Osteocyte (in vitro differentiated cells): ENCODE measurements at places on chromosomes 11 and 22. TPM values are rescaled to one million over a fixed set of nuclear protein-coding genes. Genes with fewer than 3 reads are reported as not detected.

Gene TTC38
- 26.2 and 28.1 TPM in 2 replicates for total RNA-seq

Gene TBCEL
- total RNA-seq = 40.4 and 43.4 TPM in 2 replicates

DNA sequence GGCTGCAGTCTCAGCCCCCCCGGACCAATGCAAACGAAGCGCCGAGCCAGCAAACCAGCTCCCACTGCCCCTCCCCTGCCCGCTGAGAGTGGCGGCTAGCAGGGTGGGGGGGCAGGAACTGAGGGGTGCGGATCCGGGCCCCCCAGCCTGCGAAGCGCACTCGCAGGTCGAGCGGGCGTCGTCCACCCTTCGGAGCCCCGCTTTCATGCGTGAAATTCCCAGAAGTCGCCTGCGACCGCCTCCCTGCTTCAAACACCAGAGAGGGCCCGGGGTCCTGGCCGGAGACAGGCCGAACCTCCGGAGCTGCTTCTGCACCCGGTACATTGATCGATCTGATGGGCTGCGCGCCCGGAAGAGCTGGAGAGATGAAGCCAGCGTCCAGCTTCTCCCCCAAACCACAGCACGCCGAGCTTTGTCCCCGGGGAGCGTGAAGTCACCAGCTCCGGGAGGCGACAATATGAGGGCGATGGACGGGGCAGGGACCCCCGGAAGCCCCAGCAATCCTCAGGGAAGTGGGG lies 646 bp upstream of the PATZ1 start:
- H3K27ac ChIP-seq = peak overlapping the region; percentile 89
- H3K36me3 ChIP-seq = peaks cover 2% of the 10 kb centered on the region
- H3K27me3 ChIP-seq = no peaks in the 10 kb centered on the region
- peak overlapping the region; percentile 82 for H3K4me3 ChIP-seq
- no peak for DNase-seq

GRCh38 chr11:63761188-63761587 lies 7.4 kb downstream of the ZFTA start:
- H3K27me3 ChIP-seq = no peaks in the 10 kb centered on the region
- DNase-seq = no peak
- H3K36me3 ChIP-seq = peaks cover 16% of the 10 kb centered on the region
- H3K27ac ChIP-seq = peak overlapping the region; percentile 23
- peaks cover 21% of the 10 kb centered on the region for H3K4me1 ChIP-seq

GRCh38 chr11:118530683-118531596 lies at the start of gene TMEM25:
Gene TMEM25, plus strand, starts transcription at chr11:118531192. Its CDS starts 610 bp downstream, at chr11:118531802.
- peak; percentile 87 for DNase-seq
- H3K27ac ChIP-seq = peak within 1 kb of the TSS; percentile 60
- peak within 1 kb of the TSS; percentile 90 for H3K4me3 ChIP-seq
- peaks cover 22% of the 10 kb centered on the region for H3K4me1 ChIP-seq

DNA sequence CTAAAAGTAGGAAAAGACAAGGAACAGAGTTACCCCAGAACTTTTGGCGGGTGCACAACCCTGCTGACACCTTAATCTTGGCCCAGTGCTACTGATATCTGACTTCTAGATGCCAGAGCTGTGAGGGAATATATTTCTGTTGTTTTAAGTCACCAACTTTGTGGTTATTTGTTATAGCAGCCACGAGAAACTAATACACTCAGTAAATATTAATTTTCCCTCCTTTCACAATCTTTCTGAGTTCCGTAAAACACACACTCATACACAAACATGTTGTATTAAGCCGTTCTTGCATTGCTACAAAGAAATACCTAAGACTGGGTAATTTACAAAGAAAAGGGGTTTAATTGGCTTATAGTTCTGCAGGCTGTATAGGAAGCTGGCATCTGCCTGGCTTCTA lies 16.1 kb upstream of the ZDHHC13 start:
- H3K27ac ChIP-seq = no peak overlapping the region
- no peaks in the 10 kb centered on the region for H3K36me3 ChIP-seq
- peaks cover 63% of the 10 kb centered on the region for H3K27me3 ChIP-seq
- no peak for DNase-seq
- H3K4me1 ChIP-seq = no peaks in the 10 kb centered on the region
- H3K4me3 ChIP-seq = no peak overlapping the region

- H3K36me3 ChIP-seq = peaks cover 44% of the 10 kb centered on the region
- H3K27ac ChIP-seq = no peak overlapping the region
- no peak for DNase-seq
- H3K27me3 ChIP-seq = no peaks in the 10 kb centered on the region
- H3K4me1 ChIP-seq = peaks cover 17% of the 10 kb centered on the region
Measured at GRCh38 chr11:102361086-102362031, 14.3 kb downstream of the BIRC2 start.

- peaks cover 4% of the 10 kb centered on the region for H3K4me1 ChIP-seq
- H3K27ac ChIP-seq = no peak overlapping the region
- no peak overlapping the region for H3K4me3 ChIP-seq
- no peak for DNase-seq
- peaks cover 7% of the 10 kb centered on the region for H3K36me3 ChIP-seq
- H3K27me3 ChIP-seq = no peaks in the 10 kb centered on the region
Measured at GRCh38 chr22:30731658-30732057, 37.0 kb downstream of the OSBP2 start.

DNA sequence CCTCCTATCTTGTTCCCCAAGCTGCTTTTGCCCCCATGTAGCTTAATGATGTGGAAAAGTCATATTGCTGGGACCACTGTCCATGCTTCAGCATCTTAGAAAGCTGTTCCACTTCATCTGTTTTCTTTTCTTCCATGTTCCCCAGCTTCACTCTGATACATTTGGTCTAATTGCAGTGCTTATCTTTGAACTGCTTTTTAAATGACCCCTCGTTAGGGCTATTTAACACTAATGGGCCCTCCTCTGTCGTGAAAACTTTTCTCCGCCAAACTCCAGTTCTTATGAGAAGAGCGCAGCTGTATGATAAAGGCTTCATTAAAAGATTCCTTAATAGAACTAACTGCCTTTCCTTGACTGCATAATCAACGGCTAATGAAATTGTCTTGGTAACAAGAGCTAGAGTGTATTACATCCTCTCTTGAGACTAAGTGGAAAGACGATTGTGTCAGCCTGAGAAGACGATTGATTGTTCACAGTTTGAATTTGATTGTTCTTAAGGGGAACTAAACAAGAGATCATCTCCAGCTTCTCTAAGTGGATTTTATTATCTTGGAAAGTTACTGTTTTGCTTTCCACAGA lies 165.0 kb upstream of the MTNR1B start:
- H3K36me3 ChIP-seq = no peaks in the 10 kb centered on the region
- DNase-seq = no peak
- H3K27ac ChIP-seq = no peak overlapping the region
- no peaks in the 10 kb centered on the region for H3K4me1 ChIP-seq
- no peaks in the 10 kb centered on the region for H3K27me3 ChIP-seq

- H3K36me3 ChIP-seq = no peaks in the 10 kb centered on the region
- H3K27ac ChIP-seq = no peak overlapping the region
- DNase-seq = no peak
- peaks cover 6% of the 10 kb centered on the region for H3K4me1 ChIP-seq
- no peak overlapping the region for H3K4me3 ChIP-seq
- no peaks in the 10 kb centered on the region for H3K27me3 ChIP-seq
Measured at GRCh38 chr11:1947592-1948237, 583 bp downstream of the MRPL23 start.

GRCh38 chr11:132519241-132519815 lies 1013.0 kb downstream of the OPCML start:
- no peaks in the 10 kb centered on the region for H3K36me3 ChIP-seq
- H3K27ac ChIP-seq = no peak overlapping the region
- DNase-seq = no peak
- no peak overlapping the region for H3K4me3 ChIP-seq
- H3K4me1 ChIP-seq = no peaks in the 10 kb centered on the region
